Activated naive CD8-positive, alpha-beta T cell treated with anti-CD3 and anti-CD28 coated beads, Interleukin-2, amount 50 U/mL, for 16 hours (primary cell): ENCODE measurements at places on chromosomes 7 and 10.

GRCh38 chr7:34471844-34472243 lies 186.2 kb upstream of the NPSR1 start:
- DNase-seq = no peak

GRCh38 chr10:50417486-50417885 lies 166.2 kb upstream of the ASAH2 start:
- DNase-seq = no peak

DNA sequence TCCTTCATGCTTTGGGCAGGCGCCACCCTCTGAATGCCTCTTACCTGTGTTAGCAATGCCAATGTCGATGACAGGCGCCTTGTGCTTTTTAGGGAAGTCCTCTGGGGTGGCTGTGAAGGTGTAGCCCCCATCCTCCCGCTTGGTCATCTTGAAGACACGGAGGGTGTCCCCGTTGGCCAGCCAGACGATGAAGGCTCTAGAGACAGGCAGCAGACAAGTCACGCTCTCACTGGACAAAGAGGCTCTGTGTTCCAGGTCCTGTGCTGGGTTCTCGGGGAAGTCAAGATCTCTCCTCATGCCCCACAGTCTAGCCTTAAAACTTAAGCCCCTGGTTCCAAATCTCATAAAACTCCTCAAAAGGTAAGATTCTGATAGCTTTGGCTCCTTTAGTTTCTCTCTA lies 5.1 kb downstream of the TBL2 start:
- no peak for DNase-seq

GRCh38 chr7:2051707-2052656 lies 180.8 kb downstream of the MAD1L1 start:
- DNase-seq = no peak

DNA sequence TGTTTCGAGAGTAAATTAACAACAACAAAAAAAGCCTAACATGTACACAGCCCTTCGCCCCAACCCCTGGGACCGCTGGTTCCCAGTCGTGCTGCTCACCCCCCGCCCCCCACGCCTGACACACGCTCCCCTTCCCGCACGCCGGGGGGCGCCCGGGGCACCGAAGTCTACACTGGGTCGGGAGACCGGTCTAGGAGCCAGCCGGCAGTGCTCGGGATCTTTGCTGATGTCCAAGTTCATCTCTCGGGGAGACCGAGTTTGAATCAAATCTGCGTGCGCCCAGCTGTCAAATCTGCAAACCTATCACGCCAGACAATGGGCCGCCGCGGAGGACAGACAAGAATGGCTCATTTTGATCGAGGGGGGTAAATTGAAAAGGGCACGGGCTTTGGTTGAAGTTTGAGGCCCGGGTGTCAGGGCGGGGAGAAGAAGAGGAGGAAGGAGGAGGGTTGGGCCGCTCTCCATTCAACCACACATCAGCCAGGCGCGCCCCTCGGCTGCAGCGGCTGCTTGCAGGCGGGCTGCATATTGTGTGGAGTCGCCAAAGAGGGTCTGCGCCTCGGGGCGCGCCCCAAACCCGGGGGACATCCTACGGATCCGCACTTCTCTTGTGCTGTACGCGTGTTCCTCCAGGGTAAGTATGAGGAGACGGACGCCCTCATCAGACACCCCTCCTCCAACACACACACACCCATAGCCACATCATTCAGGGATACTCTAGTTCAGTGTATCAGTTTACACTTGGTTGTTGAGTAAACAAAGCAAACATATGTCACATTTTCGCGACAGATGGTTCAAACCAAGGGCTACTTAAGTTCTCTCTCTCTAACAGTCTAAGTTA lies 1.3 kb upstream of the GFRA1 start:
- DNase-seq = no peak

DNA sequence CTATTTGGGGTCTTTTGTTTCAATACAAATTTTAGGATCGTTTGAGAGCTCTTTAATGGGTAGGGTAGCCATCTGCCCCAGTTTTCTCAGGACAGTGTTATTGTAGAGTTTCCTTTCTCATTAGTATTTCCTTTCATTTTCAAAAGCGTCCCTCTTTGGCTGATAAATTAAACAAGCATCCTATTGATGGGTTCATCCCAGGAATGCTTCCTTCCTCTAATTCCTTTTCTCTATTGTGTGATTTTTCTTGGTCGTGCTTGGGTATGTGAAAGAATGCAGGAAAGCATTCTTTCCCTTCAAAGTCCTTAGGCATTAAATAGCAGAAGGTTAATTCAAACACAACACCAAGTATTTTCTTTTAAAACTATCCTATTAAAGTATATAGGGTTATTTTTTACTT lies 14.0 kb downstream of the SLC13A1 start:
- DNase-seq = no peak

- no peak for DNase-seq
Observed at GRCh38 chr7:99379043-99379577, 4.6 kb downstream of the ARPC1B start.

DNA sequence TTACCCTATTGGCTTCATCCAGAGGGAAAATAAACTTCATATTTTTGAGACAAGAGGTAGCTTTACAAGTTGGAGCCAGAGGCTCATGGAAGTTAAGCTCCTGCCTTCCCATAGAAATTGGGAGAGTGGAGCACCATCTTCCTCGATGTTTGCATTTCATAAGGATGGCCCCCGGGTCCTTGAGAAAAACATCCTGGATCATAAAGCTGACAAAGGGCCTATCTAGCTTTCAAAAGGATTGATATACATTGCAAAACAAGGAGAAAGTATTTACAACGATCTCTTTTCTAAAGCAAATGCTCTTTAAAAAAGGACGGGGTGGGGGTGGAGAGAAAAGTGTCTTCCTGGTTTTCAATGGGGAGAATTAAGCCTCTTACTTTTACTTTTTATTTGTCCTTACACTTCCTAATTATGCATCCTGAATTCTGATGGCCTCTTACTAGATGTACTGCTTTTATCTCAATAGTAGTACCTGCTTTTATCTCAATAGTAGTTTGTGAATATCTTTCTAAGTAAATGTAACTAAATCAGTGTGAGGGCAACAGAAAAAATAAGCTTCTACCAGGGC lies 65.6 kb downstream of the PTPRZ1 start:
- no peak for DNase-seq

GRCh38 chr10:79129361-79129997 lies 60.7 kb downstream of the ZMIZ1 start:
- no peak for DNase-seq

GRCh38 chr7:151511946-151512345 lies 7.7 kb downstream of the RHEB start:
- no peak for DNase-seq

DNA sequence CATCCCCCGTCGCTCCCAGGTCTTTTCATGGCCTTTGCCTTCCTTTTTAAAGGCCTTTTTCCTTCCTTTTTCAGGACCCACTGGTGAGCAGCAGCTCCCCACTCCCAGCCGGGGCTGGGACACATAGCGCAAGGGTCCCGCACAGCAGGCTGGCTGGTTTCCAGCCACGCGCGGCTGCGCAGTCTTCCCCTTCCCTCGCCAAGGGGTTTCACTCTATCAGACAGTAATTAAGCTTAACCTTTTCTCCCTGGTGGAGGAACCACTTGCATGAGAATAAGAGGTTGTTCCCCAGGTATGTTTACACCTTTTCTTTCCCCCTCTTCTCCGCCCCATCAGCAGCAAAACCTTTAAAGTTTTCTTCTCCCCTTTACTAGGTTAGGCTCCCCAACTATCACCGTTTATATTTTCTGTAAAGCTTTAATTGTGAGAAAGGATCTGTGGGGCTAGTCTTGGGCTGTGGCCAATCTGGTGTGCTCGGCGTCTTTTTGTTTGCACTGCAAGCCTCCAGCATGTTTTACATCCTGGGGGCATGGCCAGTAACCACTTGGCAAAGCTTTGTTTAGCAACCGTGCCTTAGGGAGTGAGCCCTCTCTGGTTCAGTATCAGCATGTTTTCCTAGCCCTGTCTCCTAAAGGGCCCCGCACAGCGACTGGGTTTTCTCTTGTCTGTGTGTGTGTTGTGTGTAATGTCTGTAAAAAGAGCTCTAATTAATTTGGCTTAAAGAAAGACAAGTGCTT lies 219.6 kb downstream of the PHF14 start:
- DNase-seq = no peak

DNA sequence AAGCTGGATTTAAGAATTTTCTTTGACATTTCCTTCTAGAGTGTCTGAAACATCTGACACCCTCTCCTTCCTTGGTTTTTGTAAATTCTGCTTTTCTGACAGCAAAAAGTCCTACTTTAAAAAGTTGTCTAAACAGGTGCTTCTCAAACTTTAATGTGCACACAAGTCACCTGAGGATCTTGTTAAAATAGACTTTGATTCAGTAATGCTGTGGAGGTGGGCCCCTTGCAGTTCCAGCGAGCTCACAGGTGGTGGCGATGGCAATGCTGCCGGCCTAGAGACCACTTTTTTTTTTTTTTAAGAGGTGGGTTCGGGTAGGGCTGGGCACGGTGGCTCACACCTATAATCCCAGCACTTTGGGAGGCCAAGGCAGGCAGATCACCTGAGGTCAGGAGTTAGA lies 77.1 kb downstream of the ABCC2 start:
- DNase-seq = no peak

DNA sequence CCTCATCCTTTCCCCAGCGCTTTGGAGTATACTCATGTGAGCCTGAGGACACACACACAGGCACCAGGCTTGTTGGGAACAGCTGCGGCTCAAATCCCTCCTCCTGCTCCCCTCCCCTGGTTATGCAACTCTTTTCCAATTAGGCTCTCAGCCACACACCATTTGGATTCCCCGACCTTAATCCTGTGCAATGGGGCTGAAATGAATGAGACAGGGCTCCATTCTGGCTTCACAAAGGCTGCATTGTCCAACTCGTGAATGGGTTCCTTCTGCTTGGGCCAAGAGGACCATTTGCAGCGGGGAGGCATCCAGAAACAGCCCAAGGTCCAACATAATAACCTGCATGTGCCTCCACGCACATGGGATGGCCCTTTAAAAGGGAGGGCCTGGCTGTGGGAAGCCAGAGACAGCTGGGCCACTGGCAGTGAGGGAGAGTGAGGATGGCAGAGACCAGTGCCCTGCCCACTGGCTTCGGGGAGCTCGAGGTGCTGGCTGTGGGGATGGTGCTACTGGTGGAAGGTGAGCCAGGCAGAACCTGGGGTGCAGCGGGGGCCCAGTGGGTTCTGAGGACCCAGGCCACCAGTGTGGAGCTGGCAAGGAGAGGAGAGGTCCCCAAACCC lies at the start of gene RGR:
RGR (plus strand) TSS at position 403 of the 620 bp plus-strand sequence; CDS start at position 441, 38 bp downstream.
- DNase-seq = no peak

DNA sequence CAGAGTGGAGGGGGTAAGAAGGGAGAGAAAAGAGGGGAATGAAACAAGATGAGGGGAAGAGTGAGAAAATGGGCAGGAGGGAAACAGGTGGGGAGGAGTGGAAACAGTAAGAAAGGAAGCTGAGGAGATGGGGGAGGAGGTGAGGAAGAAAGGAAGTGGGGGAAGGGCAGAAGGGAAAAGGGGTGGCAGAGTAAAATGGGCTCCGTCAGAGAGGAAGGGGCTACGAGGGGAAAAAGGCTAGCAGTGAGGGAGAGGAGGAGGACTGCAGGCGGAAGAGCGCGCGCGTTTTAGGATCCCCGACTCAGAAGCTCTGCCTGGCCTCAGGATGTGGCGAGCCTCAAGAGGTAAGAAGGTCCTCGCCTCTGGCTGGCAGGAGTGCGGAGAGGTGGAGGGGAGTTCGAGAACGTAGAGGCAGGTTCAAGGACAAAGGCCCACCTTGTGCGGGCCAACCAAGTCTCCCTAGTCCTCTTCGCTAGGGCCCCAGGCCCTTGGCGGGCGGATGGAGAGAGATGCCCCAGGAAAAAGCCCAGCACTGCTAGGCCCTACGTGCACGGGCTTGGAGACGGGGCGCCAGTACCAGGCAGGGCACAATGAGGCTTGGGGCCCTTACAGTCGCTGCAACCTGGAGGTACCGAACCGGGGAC lies 5.8 kb upstream of the NKX2-3 start:
- no peak for DNase-seq

DNA sequence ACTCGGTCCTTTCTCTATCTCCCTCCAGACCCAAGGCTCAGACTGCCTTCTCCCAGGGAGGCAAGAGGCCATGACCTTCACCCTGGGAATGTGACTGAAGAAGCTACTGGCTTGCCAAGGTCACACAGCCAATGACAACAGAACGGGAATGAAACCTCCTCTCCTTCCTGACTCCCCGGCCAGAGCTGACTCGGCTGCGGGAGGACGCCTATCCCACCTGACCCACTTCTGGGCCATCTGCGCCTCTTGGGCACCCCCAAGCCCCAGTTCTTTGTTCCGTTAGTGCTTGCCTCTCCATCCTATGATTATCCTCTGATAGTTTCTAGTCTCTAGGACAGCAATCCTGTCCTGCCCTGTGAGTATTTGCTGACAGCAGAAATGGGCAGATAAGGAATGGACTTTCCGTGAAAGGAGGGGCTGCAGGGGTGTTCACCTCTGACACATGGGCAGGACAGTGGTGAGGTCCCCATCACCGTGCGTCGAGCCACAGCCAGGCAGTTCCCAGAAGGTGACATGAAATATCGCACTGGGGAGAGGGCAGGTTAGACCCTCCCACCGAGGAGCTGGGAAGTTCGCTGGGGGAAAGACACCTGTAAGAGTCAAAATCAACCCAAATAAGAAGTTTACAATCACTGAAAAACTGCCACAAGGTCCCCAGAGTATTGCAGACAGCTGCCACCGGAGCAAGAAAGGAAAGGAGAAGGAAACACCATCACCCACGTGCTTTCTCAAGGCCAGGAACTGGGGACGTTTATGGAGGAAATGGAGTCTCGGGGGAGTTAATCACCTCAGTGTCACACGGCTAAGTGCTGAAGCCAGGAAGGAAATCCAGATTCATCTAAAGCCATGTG lies 63.0 kb downstream of the INSIG1 start:
- no peak for DNase-seq

DNA sequence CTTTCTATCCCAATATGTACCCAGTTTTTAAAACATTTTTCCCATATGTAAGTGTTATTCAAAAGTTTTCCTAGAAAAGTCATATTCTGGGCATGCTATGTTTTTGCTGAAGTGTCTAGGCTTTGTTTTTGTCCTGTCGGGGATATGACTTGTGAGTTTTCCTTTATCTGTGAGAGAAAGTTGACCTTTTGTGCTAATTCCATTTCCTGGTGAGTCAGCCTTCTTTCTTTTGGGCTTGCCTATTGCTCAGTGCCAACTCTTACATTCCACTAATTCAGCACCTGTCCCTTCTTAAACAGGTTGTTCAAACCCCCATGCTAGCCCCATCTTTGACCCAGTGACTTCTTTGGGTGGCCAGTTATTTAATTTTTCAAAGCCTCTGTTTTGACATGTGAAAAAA lies 146.2 kb downstream of the AHR start:
- DNase-seq = no peak

- DNase-seq = no peak
Observed at GRCh38 chr7:133059263-133059662, 22.6 kb downstream of the CHCHD3 start.

DNA sequence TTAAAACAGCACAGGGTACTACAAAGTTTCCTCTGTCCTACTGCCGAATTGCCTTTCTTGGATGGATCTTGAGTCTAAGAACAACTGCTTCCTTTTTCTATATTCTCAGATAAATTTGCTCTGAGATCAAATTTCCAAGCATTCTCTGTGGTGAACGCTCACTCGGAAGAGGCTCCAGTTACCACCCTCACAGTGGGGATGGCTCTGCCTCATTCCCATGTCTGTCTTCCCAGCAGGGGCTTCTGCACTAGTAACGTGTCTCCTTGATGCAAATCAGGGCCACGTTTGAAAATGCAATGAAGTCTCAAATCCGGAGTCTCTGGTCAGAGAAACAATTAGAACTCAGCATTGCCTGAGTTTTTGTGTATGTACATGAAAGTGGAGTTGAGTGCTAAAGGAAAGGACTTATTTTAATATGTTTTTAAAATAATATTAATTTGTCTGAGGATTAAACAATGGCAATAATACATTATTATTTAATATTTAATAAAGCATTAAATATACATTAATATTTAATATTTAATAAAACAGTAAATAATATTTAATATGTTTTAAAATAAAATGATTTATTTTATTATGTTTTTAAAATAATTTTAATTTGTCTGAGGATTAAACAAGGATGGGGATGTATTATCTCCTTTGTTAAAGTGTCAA lies 61.8 kb downstream of the INHBA start:
- DNase-seq = no peak
